ENCODE measurements at places on chromosomes 4 and X.

DNA sequence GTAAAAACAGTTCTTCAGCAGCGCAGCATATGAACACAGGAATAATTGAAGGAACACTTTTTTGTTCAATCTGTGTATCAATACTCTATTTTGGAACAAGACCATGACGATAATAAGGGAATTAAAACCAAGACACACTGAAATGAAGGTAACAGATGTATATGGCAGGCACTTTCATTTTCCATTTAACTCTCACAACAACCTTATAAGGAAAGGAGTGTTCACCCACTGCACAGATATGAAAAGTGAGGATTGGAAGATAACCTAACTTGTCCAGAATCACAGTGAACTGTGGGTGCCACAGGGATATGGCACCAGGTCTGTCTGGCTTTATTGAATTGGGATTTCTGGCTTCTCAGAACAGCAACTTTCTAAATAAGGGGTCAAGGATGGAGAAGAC, 153.3 kb downstream of the MID1IP1 start:
- DNase-seq = no peak

- DNase-seq = no peak
Measured at GRCh38 chr4:38600575-38600974, 63.4 kb upstream of the KLF3 start.

- no peak for DNase-seq
Measured at GRCh38 chrX:111490688-111491087, 20.8 kb upstream of the SERTM2 start.

- no peak for DNase-seq
Measured at GRCh38 chr4:98518559-98519267, 139.7 kb downstream of the TSPAN5 start.

- DNase-seq = no peak
Measured at GRCh38 chr4:968621-969394, 4.6 kb downstream of the DGKQ start.

- no peak for DNase-seq
Measured at GRCh38 chr4:55038176-55038890, 87.1 kb downstream of the KDR start.

DNA sequence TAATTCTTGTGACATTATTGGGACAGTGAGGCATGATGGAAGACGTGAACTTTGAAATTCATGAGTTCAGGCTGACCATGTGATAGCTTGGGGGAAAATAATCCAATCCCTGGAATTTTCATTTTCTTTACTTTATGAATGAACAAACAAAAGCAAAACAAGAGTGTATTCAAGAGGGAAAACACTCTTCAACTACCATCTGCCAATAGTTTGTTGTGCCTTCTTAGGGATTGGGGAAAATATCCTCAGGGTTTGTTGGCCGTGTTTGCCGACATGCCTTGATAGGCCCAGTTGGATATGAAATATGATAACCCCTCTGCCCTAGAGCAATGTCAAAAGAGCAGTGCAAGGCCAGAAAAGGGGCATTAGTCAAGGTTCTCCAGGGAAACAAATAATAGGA, 80.8 kb upstream of the CLNK start:
- DNase-seq = no peak

GRCh38 chrX:23788946-23789345, 6.0 kb downstream of the SAT1 start:
- DNase-seq = no peak

GRCh38 chrX:56803850-56804681, 75.0 kb downstream of the NBDY start:
- no peak for DNase-seq

GRCh38 chr4:181998398-181999295, 244.6 kb upstream of the TENM3 start:
- DNase-seq = no peak

DNA sequence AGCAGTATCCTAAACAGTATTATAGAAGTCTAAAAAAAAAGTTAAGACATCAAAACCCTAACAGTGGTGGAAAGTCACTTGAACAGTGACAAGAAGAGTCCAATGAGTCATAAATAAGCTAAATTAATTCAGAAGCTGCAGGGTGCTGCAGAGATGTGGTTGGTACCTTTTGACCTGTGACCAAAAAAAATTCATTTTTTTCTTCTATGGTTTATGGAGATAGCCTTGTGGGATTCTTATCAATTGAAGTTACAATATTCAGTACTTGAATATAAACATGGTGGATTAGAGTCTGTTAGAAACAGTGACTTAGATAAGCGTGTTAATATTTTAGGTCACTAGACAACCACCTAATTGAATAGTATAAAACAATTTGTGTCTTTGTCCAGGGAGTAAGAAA, 35.4 kb downstream of the CCSER1 start:
- DNase-seq = no peak

GRCh38 chrX:120244395-120244734, 6.2 kb upstream of the ZBTB33 start:
- no peak for DNase-seq

- DNase-seq = no peak
Measured at GRCh38 chr4:4426511-4427120, 39.7 kb downstream of the NSG1 start.

- no peak for DNase-seq
Measured at GRCh38 chr4:136219592-136220125, 1312.6 kb downstream of the PCDH18 start.

- DNase-seq = no peak
Measured at GRCh38 chrX:133935076-133935475, 50.3 kb downstream of the GPC3 start.

- no peak for DNase-seq
Measured at GRCh38 chr4:19729886-19730651, 521.6 kb upstream of the SLIT2 start.

DNA sequence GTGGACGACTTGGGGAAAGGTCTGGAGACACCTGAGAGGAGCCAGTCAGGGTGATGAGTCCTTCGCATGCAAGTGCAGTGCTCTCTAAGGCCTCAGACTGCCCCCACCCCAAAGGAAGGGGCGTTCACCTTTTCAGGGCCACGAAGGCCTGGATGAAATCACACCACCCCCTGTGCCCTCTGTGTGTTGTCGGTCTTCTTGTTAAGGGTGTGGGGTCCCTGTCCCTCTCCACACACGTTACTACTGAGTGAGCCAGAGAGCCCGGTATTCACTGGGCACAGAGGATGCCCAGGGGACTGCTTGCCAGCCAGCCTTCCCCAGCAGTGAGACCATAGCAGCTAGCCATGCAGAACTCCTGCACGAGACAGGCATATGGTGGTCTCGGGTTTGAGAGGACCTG, 72.0 kb downstream of the MTMR1 start:
- no peak for DNase-seq

DNA sequence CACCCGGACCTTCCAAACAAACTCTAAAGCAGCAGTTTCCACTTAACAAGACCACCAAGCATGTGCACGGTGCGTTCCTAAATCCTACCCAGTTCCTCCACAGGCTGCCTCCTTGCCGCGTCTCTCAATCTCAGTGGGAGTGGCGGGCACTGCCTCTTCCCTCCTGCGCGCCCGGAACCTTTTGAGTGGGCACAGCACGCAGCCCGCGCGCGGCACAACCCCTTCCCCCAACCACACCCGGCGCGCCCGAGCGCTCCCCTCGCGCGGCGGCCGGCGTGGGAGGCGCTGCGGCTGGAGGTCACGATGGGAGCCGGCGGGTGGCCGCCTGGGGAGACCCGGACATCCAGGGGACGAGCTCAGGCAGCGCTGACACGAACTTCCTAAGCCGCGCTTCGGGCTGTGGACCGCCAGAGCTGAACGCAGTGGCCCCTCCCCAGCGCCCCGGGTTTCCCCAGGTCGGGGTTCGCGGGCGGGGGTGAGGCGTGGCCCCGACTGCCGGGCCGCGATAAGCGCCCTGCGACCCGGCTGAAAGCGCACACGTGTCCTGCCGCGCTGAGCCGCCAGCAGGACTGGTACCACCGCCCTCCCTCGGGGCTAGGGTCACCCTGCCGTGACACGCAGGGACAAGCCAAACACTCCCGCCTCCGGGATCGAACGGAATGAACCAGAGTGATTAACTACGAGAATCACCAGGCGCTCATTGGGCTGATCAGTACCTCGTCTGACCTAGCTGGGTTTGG, at the start of gene ABCG2:
Gene ABCG2 (minus strand): TSS at position 151 of the 740 bp plus-strand sequence. CDS start 18,644 bp downstream, outside the sequence.
- DNase-seq = peak; percentile 81

GRCh38 chrX:110794601-110795000, 1.0 kb downstream of the CHRDL1 start:
- DNase-seq = no peak

GRCh38 chr4:148330724-148331123, 111.5 kb downstream of the NR3C2 start:
- no peak for DNase-seq

DNA sequence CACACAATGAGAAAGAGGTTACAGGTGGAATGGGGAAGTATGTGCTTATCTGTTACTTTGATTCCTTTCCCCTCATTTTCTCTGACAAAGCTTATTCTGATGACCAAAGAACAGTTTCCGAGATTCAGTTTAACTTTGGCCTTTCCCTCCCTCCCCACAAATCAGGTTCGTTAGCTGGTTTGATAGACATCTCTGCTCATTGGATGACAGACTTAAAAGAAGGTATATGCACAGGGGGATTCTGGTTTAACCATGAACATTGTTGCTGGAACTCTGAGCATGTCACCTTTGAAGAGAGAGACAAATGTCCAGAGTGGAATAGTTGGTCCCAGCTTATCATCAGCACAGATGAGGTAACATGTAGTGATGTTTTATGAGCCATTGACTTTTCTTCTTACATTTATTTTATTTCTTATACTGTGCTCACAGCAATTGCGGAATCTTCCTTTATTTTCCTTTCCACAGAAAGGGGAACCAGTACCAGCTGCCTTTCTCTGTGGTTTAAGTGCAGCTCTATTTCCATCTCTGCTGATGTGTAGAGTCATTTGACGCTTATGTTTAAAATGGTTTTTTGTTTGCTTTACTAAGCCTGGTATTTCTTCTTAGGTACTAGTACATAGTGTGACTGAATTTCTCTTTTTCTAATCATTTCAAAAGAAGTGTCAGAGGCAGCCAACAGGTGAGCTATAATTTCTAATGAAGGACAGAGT, 125.0 kb downstream of the AKAP4 start:
- peak; percentile 67 for DNase-seq

- DNase-seq = peak; percentile 47
Measured at GRCh38 chr4:73698217-73698616, 42.2 kb upstream of the CXCL8 start.

DNA sequence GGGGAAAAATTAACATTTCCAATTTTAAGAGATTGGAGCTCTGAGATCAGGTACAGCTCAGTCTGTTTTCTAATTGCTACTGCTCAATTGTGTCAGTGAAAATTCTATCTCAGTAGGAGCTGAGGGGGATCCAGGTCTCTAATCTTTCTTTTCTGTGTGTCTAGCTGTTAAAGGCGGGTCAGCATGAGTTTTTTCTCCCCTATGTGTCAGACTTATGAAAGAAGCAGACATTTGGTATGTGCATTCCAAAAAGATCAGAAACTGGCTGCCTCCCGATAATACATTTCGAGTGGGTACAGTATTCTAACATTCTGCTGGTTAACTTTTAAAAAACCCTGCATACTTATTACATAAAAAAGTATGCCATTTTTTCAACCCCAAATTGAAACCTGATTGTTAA, 72.4 kb downstream of the PCDH7 start:
- DNase-seq = no peak

- DNase-seq = no peak
Measured at GRCh38 chr4:157072002-157072401, 3.9 kb upstream of the GLRB start.

GRCh38 chr4:17665346-17665745, 50.9 kb downstream of the MED28 start:
- DNase-seq = no peak

DNA sequence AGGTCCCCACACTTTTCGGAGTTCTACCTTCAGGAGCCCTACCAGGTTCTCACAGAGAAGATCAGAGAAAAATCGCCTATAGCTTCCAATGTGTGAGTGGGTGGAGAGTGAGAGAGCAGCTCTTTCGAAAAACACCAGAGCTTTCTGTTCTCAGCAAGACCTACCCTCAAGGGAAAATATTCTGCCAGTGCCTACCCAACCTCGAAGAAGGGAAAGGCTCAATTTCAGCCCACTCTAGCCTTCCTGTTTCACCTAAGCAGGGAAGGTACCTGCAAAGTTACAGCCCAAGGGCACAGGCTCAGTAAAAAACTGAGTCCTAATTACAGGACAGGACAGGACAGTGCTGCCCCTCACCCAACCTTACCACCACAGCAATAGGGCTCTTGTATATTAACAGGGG, 104.0 kb upstream of the WDR17 start:
- DNase-seq = no peak

GRCh38 chr4:106809076-106809475, 227.0 kb downstream of the DKK2 start:
- peak; percentile 68 for DNase-seq

- no peak for DNase-seq
Measured at GRCh38 chr4:57777876-57778275, 667.7 kb upstream of the IGFBP7 start.

DNA sequence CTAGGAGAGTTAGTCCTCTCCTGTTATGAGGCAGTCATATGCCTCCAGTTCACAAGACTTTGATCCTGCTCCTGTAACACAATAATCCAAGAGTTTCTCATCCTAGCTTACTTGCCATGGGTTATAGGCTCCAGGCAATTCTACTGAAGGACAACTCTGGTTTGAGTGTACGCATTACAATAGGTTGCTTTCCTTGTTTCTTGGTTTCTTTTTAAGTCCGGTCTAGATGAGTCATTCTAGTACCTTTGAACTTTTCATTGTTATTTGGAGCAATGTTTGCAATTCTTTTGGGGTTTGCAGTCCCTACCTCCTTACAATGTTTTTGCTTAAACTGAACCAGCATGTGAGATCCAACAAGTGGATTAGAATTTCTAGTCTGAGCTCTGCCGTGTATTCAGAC, 109.1 kb downstream of the ANAPC4 start:
- DNase-seq = no peak

DNA sequence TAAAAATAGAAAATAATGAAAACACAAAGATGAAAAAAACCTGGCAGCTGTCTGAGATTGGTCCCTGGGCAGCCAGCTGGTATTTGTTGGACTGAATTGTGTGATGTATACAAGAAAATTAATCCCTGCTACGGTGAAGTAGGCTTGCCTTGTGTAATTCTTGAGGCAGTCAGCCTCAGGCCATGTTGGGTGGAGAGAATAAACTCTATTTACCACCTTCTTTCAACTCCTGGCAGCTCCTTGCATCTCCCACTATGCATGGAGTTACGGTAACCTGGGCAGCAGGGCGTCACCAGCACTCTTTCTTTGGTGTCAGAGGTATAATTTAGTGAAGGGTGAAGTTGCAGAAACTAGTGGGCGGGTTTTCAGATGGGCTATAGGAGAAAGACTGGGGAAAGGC, 3.5 kb downstream of the SPIN2A start:
- no peak for DNase-seq

GRCh38 chr4:86091201-86091600, 268.7 kb downstream of the MAPK10 start:
- no peak for DNase-seq

DNA sequence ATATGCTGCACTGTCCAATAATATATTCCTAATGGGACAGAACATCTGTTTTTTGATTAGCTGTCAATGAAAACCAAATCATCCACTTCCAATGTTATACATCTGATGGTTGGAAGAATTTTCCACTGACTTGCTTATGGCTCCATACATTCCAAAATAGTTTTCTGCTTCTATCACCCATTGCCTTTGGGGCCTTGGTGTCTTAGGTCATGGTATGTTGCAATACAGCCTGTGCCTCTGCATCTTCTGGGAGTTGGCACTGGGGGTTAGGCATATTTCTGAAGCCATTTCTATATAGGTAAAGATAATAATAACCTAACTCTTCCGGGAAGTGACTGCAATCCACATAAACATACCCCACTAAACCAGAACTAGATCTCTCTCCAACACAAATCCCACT, 53.2 kb upstream of the NR3C2 start:
- DNase-seq = no peak

Measured in inflammatory macrophage (primary cell).